Hindlimb muscle (tissue), 1 donor: ENCODE measurements at places on chromosomes 6 and 20.
A peak's percentile ranks its signal among the peaks of the same experiment; 100 is the strongest.

- DNase-seq = no peak
Observed at GRCh38 chr6:36314221-36315014, 22.3 kb downstream of the BNIP5 start.

DNA sequence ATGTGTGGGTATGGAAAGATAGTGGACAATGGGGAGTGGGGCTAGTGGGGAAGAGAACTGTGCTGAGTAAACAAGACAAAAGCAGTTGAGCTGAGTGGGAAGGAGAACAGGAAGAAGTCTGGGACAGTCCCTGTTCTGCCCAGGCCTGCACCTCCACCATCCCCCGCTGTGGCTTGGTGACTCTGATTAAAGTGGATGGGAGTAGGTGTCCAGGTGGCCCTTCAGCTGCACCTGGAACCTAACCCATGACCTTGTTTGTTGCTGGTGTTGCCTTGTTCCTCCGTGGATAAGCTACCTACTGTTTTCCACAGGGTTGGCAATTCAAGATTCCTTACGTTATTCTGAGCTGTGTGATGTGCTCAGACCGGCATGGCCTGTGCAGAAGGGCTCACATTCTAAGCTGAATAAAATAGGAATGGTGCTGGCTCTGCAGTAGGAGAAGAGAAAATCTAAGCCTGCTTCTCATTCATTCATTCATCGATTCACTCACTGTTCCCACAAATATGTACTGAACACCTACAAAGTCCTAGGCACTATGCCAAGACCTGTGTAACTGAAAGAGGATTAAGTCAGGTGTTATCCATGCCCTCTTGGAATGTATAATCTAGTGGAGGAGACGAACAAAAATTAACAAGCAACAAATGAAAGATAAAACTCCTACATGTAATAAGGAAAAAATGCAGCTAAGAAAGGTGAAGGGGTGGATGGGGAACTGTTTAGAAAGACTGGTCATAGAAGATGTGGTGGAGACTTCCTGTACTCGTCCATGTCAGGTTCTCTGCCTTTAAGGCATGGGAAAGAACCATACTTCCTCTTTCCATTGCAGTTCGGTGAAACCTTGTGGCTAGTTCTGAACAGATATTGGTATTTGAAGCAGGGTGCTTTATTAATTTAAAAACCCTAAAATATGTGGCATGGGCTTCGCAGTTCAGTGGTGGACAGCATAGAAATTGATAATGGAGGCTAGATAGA lies 10.1 kb upstream of the CALHM6 start:
- DNase-seq = no peak

GRCh38 chr6:38352636-38353035 lies 287.1 kb downstream of the BTBD9 start:
- no peak for DNase-seq

DNA sequence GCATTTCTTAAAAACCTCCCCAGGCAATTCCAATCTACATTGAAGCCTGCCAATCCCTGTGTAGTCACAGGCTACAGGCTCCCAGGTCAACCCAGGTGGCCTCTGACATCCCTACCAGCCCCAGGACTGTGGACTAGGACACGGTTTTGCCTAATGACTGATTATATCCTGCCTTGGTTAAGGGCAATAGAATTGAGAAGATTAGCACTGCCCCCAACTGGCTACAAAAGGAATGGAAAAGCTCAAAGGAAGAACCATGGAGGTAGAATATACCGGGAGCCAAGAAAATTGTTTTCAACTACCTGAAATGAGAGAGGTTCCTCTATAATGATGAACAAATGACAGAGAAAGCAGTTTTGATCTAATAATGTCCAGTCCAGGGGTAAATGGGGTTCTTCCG lies 421.1 kb upstream of the AGPAT4 start:
- no peak for DNase-seq

DNA sequence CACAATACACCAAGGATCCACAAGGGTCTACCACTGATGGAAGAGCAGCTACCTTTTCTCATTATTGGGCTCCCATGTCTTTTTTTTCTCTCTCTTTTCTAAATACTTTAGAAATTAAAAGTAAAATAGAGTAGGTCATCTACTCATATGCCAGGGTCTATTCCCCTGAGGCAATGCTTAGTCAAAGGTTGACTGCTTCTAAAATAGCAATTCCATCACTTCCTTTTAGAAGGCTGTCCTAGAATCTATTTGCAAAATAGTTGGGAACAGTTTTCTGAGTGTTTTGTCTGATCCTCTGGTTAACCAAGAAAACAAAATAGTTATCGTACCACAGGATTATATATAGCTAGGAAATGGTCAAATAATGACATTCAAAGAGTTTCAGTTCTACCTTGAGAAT lies 174.1 kb downstream of the COL21A1 start:
- DNase-seq = no peak

- no peak for DNase-seq
Observed at GRCh38 chr6:129667621-129668020, 42.4 kb downstream of the ARHGAP18 start.

- DNase-seq = no peak
Observed at GRCh38 chr6:13526357-13526726, 38.9 kb upstream of the GFOD1 start.

- no peak for DNase-seq
Observed at GRCh38 chr6:22300273-22300998, 3.6 kb upstream of the PRL start.

DNA sequence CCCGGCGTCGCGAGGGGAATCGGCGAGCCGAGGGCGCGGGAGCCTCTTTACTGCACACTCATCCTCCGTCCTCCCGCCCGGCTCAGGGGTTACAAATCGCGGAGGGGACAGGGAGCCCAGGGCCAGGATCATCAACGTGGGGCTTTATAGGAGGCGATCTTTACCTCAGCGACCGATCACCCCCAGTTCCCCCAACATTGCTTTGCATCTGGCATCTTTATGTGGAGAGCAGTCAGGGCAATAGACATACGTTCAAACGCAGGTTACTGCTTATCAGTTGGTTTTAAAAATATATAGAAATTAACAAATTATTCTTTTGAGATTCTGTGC lies 634 bp downstream of the HSF2 start:
- DNase-seq = no peak

GRCh38 chr20:62011403-62011790 lies 54.3 kb downstream of the TAF4 start:
- DNase-seq = no peak

- no peak for DNase-seq
Observed at GRCh38 chr6:90468080-90468479, 118.8 kb downstream of the MAP3K7 start.

DNA sequence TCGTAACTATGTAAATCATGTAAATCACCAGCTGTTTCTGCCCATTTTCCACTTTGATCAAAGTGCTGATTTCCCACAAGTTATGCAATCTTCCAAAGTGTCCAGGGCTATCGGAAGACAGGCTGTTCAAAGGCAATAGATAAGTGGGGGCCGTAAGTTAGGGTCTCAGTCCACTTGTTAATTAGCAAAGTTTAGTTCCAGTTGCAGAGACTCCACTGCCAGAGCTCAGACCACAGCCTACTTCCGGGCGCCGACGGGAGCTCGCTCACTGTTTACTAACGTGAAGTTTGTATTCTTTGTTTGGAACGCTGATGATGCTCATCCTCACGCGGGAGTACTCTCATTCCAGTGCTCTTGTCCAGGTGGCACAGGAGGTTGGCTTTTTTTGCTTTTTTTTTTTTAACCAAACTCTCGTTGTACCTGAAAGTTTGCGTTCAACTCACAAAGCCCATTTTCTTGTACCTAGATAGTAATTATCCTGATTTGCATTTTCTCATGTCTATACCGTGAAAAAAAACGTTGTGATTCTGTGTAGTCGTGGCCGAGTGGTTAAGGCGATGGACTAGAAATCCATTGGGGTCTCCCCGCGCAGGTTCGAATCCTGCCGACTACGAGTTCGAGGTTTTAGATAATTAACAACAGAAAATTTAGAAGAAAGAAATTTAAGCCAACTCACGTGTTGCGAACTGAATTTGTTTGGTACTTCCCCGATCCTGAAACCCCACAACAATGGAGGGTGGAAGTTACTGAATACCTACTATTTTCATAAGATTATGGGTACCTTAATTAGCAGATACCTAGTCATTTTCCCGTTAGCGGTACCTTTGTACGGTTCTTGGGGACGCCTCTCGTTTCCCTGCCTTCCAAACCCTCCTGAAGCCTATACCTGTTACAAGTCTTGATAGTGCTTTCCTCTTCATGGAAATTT lies 29.9 kb upstream of the ZNF184 start:
- no peak for DNase-seq

DNA sequence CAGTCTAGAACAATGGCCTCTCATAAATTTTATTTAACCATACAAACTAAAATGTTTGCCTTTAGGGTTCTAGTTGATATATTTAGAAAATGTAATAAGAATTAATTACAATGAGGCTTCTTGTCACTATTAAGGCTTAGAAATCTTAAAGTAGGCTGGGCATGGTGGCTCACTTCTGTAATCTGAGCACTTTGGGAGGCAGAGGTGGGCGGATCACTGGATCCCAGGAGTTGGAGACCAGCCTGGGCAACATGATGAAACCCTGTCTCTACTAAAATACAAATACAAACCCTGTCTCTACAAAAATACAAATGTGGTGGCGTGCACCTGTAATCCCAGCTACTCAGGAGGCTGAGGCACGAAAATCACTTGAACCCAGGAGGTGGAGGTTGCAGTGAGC lies 99.0 kb upstream of the ADGRF1 start:
- no peak for DNase-seq

DNA sequence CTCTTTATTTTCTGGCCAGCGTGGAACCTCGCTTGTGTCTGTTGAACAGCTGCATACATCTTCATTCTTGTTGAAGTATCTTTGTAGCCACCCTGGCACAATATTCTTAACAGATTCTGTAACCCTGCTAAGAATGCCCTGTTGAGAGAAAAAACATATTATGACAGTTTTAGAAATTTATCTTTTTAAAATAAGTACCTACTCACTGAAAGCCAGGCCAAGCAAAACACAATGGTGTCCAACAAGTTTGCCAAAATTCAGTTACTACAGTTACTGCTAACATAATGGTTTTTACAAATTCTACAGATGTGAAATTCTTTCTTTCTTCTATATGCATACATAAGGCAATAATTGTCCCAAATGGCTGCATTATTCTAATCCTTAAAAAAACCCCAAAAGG lies 18.2 kb downstream of the NUP153 start:
- peak; percentile 42 for DNase-seq

DNA sequence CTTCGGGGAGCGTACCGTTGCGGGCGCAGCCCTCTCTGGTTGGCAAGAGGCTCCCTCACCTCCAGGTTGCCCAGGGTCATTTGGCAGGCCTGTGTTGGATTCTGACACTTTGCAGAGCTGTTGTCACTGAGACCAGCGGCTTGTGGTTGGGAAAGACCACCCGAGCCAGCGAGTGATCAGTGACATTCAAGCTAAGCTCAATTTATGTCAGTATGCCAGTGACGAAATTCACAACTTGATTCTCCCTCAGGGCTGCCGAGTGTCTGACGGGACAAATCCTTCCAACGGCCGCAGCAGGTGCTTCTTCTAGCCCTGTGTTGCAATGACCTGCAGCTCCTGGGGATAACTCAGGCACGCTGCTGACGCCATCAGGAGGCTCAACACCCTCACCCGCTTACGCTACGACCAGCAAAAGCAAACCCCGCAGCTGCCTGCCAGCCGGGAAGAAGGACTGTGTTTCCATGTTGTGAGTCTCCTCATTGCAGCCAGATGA lies 16.9 kb upstream of the SLC22A2 start:
- DNase-seq = no peak

DNA sequence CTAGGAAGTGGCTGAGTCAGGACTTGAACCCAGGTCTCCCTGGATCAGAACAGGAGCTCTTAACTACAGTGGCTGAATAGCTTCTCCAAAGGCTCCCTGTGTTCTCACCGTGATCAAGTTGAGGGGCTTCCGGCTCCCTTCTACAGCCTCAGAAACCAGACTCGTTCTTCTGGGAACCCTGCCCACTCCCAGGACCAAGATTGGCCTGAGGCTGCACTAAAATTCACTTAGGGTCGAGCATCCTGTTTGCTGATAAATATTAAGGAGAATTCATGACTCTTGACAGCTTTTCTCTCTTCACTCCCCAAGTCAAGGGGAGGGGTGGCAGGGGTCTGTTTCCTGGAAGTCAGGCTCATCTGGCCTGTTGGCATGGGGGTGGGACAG lies 44.6 kb upstream of the TTPAL start:
- no peak for DNase-seq

DNA sequence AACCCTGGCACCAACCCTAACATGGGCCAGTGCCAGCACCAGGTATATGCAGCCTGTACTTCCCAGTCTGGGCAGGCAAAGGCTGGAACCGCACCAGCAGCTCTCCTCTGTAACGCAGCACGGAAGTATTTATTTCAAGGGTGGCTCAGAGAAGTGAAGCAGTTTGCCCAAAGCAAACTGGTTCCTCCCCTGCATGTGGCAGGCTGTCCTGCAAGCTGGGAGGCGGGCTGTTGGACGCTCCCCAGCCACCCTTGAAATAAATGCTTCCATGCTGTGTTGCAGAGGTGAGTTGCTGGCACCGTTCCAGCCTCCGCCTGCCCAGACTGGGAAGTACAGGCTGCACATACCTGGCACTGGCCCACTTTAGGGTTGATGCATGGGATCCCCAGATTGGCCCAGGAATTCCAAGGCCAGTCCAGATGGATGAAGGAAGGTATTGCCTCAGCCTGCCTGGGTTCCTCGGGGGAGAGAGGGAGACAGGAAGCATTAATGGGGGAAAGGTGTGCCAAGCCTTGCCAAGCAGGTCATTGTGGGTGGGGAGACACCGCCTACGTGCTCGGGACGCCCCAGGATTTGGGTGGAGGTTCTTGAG lies 49.8 kb downstream of the PPARD start:
- DNase-seq = no peak

DNA sequence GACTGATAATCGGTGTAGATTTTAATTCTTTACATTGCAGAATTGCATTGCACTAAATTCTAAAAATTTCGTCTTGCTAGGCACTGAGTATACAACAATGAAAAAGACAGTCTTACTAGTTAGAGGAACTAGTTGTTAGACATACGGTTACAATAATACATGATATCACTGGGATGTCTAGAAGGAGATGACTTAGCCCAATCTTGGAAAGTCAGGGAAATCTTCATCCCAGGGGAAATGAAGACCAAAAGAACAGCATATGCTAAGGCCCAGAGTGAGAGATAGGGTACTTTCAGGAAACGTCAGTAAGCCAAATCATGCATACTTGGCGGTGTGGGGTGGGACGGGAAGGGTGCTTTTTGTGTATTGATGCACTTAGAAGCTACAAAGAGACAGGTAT lies 901 bp downstream of the CEP57L1 start:
- DNase-seq = no peak

DNA sequence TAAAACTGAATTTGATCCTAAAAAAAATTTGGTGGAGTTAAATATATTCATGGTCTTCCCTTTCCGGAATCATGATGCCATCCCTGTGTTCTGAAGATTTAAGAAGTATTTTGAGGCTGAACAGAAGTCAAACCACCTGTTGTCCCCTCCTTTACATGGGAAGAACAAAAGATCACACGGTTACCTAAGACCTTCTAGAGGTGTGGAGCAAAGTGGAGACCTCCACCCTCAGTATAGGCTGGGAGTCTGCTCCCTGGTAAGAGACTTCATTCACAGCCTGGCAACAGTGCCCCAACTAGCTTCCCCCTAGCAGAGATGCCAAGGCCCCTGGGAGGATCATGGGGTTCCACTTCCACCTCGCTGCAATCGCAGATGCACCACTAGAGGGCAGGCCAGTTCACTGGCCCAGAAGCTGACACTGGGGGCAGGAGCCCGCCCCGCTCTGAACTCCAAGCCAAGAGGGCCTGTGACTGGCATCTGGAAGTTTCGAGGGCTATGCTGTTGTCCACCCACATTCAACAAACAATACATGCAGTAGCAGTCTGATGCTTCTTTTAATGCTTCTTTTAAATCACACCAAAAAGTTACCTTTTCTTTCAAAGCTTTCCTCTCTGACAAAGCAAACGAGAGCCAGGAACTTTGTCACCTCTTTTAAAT lies 19.5 kb upstream of the UBE2J1 start:
- no peak for DNase-seq
